Mucosa of gallbladder (tissue), 1 donor: ENCODE measurements at places on chromosomes 2 and 18. TPM values are rescaled to one million over a fixed set of nuclear protein-coding genes. Genes with fewer than 3 reads are reported as not detected.

The MTIF2 gene
- total RNA-seq = 22.8 TPM

GRCh38 chr2:37627710-37628109 lies 43.7 kb downstream of the CDC42EP3 start:
- DNase-seq = no peak

The EPC2 gene
- 30.8 TPM for total RNA-seq

GRCh38 chr2:106192752-106193689 lies 1.1 kb downstream of the UXS1 start:
- peak; percentile 26 for DNase-seq

DNA sequence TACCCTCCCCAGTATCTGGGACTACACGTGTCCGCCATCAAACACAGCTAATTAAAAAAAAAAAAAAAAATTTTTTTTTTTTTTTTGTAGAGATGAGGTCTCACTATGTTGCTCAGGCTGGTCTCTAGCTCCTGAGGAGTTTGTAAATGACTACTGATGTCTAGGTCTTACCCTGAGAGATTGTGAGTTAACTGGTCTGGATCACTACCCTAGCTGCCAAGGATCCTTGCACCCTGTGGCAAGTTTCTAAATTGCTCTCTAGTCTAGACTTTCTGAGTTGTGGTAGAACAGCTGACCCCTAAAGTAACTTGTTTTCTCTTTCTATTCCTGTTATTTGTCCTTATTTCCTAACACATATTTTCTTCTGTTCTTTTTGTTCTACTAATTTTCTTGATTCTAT lies 44.5 kb downstream of the ABHD3 start:
- no peak for DNase-seq
